AG04450 (cell line): ENCODE measurements at places on chromosomes 6 and 20.

- no peak for DNase-seq
Measured at GRCh38 chr20:44219170-44219730, 8.7 kb upstream of the OSER1 start.

DNA sequence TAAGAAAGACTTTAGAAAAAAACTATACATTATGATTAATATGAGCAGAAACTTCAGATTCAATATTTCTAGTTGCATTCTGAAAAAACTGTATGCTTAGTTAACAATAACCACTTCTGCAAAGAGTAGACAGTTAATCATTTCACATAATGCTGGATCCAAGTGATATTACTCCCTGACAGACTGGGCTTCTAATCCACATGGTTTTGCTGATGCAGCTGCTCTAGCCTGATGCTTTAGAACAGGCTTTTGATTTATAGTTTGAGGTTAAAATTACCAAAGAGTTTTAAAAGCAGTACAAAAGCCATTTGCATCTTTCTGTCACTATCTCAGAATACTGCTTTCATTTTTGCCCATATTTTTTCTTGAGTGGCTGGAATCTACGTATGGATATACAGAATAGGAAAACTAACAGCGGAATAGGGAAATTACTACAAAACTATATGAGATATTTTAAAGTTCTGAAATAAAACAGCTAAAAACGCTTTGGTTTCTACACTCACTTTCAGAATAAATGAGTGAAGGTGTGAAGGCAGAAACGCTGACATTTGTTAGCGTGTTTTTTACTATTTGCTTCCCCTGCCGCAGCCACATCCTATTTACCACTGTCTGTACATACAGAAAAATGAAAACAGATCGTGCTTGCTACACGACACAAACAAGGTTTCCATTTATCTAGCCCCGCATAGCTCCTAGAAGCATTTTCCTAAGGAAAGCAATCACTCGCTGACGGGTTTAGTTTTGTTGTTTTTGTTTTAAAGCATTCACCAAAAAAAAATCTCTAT lies 61.7 kb downstream of the METTL24 start:
- no peak for DNase-seq

DNA sequence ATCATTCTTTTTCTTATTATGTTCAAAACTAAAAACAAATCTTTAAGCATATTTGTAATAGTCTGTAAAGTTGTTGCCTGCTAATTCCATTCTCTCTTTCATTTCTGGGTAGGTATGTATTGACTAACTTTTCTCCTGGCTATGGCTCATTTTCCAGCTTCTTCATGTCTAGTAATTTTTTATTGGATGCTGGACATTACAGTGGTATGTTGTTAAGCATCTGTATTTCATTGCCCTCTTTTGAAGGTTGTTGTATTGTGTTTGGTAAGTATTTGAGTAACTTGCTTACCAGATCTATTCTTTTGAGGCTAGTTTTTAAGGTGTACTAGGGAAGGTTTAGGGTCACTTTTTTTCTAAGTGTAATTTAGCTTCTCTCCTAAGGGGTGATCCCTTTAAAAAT lies 230.9 kb downstream of the TTLL2 start:
- no peak for DNase-seq

GRCh38 chr20:51738877-51739447 lies 29.2 kb downstream of the ATP9A start:
- no peak for DNase-seq

- no peak for DNase-seq
Measured at GRCh38 chr6:157821342-157822033, 1.6 kb upstream of the SNX9 start.

DNA sequence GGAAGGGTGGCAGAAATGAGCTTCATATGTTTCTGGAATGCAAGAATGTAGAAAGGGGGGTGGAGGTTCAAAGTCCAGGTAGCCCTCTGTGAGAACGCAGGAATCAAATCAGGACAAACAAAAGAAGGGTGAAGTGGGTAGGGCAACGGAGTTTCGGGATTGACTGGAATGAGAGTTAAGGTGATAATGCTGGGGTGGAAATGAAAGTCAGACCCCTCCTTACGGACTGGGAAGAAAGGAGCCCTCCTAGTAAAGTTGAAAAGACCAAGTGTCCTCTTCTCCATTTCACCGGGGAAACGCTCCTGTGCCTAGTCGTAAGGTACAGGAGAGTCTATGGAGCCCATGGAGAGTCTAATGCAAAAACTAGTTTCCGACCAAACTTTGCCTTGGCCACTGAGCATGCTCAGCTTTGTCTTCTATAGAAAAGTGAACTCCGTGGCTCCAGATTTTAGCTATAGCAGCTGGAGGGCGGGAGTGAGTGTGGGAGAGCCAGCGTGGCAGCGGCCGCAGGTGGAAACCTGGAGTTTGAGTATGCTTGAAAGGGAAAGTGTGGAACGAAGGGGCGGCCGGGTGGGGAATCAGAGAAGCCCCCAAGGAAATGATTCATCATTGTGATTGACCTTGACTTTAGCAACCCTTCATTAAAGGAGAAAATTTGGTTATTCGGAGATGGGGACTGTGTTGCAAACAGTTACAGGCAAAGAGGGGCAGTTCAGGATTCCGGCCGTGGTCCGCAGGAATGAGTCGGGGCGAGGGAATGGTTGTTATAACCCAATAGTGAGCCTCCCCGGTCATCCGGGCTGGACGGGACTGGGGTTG lies 1.3 kb upstream of the LRRC1 start:
- DNase-seq, result peak; percentile 24

DNA sequence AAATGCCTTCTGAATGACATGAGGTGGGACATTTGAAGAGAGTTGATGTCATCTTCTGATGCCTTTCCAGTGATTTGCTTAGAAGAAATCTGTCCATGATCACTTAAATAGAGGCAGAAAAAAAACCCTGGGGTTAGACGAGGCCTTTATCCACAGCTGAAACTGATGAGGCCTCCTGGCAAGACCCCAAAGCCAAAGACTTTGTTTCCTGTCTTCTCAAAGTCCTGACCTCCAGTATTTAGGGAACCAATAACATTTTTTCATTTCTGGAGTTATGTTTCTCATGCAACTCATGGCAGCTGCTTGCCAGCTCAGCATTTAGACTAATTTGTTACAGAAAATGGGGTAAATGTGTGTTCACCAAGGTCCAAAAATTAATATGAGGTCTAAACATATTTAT lies 248.0 kb upstream of the PRDM1 start:
- DNase-seq, result no peak

DNA sequence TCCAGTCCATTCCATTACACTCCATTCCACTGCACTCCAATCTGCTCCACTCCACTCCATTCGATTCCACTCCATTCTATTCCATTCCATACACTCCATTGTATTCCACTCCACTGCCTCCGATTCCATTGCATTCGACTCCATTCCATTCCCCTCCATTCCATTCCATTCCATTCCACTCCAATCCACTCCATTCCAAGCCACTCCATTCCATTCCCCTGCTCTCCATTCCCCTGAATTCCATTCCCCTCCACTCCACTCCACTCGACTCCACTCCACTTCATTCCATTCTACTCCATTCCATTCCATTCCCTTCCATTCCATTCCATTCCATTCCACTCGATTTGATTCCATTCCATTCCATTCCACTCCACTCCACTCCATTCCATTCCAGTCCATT lies 25.7 kb upstream of the DEFB125 start:
- DNase-seq, result no peak

DNA sequence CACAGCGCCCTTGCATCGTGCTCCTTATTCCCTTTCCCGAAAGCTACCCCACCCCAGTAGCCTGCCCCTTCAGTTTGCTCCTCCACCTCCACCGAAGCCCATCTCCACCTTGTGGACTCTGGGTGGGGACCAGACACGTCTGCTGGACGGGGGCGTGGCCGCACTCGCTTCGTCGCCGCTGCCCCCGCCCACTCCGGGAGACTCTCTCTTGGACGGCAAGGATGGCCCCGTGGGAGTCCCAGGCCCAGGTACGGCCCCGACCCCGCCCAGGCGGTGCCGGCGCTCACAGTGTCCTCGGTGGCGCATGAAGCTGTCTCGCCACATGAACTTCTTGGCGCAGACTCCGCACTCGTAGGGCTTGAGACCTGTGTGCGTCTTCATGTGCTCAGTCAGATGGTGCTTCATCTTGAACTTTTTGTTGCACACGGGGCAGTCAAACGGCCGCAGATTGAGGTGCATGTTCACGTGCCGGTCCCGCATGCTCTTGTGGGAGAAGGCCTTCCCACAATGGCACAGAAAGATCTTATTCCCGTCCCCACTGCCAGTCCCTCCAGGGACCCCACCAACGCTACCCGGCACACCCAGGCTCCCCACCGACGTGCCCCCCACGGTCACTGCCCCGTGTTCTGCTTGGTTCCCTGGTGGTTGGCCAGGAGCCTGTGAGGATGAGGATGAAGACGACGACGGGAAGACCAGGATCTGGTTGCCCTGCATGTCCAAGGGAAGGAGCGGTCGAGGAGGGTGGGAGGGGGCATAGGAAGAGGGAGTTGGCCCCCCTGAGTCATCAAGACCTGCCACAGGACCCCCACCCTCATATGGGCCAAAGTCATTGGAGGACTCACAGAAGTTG lies 1.3 kb upstream of the TAPBP start:
- DNase-seq, result no peak
